ENCODE measurements at places on chromosomes 11 and 22.

DNA sequence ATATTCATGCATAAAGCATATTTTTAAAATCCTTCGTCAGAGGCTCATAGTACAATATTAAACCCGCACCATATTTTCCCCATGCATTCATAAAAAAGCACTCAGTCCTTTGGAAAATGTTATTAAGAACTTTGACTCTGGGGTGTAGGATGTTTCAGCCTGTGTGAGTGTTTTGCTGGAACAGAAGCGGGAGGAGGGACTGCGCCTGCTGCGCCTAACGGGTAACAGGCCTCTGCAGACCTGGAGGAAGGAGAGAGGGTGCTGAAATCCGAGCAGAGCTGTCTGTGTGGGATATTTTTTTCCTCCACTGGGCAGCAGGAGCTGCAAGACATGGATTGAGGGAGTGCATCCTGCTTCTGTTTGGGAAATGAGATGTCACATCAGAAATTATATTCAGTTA is 483.0 kb downstream of the BRD1 start:
- DNase-seq = no peak

DNA sequence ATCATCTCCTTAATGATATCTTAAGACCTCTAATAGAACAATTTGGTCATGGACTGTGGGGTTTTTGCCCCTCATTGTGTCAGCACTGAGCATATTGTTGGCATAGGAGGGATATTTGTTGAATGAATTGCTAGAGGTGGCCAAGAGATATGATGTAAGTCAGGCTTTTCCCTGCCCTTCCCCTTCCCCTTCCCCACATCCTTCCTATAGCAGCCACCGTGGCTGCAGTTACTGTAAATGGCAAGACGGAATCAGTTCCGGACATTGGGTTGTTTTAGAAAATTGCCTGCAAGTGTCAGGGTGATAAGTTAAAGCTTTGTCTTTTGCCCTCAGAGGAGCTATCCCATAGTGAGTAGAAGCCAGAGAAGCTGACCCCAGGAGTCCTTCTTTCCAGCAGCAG is 23.0 kb downstream of the LIMK2 start:
- DNase-seq = no peak

GRCh38 chr22:37021710-37022482 is 2.4 kb downstream of the MPST start:
- no peak for DNase-seq

DNA sequence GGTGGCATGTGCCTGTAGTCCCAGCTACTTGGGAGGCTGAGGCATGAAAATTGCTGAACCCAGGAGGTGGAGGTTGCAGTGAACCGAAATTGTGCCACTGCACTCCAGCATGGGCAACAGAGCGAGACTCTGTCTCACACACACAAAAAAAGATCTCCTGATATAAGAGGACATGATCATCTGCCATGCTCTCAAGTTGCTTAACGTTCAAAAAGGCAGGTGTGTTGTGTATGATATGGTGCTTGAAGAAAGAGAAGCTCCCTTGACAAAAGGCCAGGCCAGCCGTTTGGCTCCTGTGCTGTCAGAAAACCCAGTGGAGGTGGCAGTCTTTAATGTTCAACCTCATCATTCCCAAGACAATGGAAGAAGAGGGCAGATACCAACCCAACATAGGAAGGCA is 117.3 kb upstream of the PLET1 start:
- no peak for DNase-seq

- no peak for DNase-seq
Measured at GRCh38 chr11:72009156-72009555, 10.4 kb downstream of the IL18BP start.

GRCh38 chr11:35253237-35253636 is 114.3 kb downstream of the CD44 start:
- DNase-seq = no peak

- no peak for DNase-seq
Measured at GRCh38 chr22:39098576-39098975, 1.5 kb downstream of the APOBEC3H start.

DNA sequence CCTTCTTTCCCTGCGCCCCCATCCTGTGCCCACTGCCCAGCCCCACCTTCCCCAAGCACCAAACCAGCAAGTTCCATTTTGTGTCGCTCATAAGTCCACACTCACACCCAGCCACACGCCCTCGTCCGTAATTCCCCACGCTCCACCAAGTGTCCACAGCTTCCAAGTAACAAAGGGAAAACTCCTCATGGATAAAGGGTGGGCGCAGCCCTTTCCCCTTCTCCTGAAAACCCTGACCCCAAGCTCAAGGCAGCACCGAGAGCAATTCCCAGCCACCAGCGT is 458 bp downstream of the FXYD6 start:
- DNase-seq = no peak

DNA sequence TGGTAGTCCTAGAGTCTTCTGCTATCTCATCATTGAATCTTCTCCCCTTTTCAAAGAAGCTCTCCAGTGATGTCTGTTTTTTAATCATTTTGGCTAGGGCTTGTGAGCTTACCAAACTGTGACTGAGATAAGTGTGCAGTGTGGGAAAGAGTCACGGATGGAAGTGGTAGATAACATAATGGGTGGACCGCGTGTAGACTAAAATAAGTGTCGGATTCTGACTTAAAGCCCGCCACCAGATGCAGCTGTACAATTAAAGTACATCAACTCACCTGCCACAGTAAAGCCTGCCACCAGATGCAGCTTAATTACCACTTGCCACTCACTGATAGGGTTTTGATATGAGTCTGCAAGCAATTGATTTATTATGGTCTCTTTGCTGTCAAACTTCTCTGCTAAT is 581.5 kb downstream of the LRRC4C start:
- no peak for DNase-seq

All from NCI-H748 treated with DMSO at 0.1 percent for 48 hours (cell line).